ENCODE measurements at places on chromosomes 13 and 19. TPM values are rescaled to one million over a fixed set of nuclear protein-coding genes. Genes with fewer than 3 reads are reported as not detected.

DNA sequence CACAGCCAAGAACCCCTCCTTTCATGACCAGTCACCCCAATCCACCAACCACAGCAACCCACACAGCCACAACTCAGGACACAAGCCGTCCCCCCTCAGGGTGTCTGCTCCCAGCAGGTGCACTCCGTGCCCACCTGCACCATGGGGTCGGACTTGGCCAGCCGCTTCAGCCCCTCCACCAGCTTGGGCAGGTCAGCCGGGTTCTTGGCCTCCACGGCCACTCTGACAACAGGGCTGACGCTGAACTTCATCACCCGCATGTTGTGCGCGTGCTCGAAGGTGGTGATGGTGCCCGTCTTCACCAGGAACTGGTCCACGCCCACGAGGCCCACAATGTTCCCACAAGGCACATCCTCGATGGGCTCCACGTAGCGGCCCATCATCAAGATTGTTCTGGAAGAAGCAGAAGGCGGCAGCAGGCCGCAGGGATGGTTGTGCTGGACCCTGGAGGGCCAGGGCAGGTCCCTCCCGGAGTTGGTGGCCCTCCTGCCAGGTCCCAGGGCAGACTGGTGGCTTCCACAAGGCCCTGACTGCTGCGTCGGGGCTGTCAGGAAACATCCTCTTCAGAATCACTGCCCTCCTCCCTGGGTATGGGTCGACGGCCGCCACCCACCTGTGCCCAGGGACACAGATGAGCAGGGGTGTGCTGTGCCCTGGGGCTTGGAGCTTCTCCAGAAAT lies 5.5 kb downstream of the EEF2 start:
- no peak for DNase-seq

DNA sequence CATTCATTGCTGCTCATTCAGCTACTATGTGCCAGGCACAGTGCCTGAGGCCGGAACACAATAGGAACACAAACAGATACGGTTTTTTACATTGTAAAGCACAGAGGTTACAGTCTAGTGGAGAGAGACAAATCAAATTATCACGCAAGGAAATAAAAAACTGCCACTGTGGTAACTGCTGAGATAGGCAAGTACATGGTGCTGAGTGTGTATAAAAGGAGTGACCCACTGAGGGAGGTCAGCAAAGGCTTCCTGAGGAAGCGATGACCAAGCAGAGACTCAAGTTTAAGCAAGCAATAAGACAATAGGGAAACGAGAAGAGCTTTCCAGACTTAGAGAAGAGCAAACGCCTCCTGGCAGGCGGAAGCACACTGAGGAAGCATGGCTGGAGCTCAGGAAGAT lies 56.4 kb downstream of the NUFIP1 start:
- no peak for DNase-seq

- no peak for DNase-seq
Measured at GRCh38 chr13:50161052-50161451, 145.8 kb downstream of the KCNRG start.

Gene B3GNT3
- not detected for total RNA-seq

DNA sequence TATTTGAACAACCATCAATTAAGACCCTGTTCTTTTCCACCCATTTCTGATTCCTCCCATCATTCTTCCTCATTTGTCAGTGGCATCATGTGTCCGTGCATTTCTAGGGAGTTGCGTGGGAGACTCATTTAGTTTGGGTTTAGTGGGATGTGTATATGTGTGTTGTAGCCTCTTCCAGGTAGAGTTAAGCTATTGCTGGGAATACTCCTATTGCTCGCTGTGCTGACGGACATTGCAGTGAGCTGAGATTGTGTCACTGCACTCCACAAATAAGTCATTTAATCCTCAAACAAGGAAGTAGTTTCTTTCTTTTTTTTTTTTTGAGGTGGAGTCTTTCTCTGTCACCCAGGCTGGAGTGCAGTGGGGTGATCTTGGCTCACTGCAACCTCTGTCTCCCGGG lies 42.2 kb upstream of the RCBTB2 start:
- DNase-seq: no peak

DNA sequence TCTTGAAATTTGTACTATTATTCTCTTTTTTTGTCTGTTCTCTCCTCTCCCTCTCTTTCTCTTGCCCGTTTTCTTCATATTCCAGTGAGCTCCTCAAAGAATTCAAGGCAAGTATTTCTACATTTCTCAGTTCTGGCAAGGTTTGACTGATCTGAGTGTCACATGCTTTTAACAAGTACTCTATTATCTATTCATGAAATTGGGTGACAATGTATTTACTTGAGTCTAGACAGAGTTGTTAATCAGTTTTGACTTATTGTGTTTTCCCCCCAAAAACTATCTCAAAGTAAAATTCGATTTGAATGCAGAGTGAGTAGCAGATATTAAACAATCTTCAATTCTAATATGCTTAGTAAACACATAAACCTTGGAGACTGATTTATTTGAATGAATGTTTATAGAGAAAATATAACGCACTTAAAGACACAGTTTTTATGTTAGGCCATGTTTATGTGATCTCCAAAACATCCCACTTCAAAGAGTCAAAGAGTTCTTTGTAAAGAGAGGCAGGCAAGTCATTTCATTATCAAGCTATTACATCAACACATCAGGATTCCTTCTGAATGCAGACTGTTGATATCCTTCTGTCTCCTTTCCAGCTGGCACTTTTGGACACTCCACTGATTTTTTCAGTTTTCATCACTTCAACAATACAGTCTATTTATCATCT lies 166.6 kb downstream of the SLITRK6 start:
- no peak for DNase-seq

Gene IGFL1
- total RNA-seq: not detected

DNA sequence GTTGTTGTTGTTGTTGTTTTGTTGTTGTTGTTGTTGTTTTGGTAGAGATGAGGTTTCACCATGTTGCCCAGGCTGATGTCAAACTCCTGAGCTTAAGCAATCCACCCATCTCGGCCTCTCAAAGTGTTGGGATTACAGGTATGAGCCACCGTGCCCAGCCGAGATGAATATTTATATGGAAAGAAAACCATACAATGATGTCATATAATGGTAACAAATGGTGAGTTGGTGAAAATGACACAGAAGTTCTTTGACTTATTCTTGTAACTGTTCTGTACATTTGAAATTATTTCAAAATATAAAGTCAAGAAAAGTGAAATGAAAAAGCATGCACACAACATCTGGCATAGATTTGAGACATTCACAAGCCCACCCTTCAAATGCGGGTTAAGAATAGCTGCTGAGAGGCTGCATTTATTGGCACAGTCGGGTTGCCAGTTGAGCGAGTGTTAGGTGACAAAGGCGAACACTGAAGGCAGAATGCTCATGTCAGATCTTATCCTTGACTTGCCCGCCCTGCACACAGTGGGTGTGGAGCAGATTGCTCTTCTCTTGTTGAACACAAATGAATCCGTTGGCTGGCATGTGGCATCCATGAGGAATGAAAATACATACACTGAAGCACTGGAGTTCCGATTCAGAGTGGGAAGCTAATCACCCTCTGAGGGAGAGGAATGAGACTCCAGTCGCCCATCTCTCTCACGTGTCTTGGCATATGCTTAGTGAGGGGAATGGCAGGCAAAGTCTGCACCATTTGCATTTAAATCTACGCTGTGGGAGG lies 15.8 kb upstream of the UBE2S start:
- no peak for DNase-seq

Gene TICAM1
- 21.0 TPM for total RNA-seq

DNA sequence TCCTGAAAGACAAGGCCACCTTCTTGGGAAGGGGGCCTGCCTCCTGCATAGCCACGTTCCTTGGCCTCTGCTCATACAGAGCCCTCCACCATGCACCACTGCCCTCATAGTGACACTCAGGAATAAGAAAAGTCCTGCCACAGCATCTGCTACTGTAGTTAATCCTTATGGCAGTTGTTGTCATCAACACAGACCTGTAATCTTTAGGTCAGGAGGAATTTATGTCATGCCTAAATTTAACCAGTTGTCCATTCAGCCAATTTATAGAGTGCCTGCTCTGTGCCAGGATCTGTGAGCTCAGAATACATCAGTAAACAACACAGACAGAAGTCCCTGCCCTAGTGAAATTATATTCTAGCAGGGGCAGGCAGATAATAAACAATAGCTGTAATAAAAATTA lies 44.4 kb downstream of the FAM124A start:
- no peak for DNase-seq
